HepG2 (cell line): ENCODE measurements at places on chromosomes 3 and 15. TPM values are rescaled to one million over a fixed set of nuclear protein-coding genes. Genes with fewer than 3 reads are reported as not detected.

GRCh38 chr15:27043770-27044169 is 72.8 kb downstream of the GABRG3 start:
- H3K36me3 ChIP-seq: no peaks in the 10 kb centered on the region
- no peak for DNase-seq
- H3K27me3 ChIP-seq: peaks cover 17% of the 10 kb centered on the region; the same call in 1 of the 3 replicates
- no peaks in the 10 kb centered on the region for H3K4me1 ChIP-seq
- no peak overlapping the region for H3K27ac ChIP-seq

- no peak for DNase-seq
- no peaks in the 10 kb centered on the region for H3K36me3 ChIP-seq
- H3K4me3 ChIP-seq: no peak overlapping the region
These were observed 53.6 kb upstream of the BCL6 start for GRCh38 chr3:187798531-187799530.

The C15orf39 gene
- 13.5 and 17.5 TPM in 2 replicates for total RNA-seq

- H3K4me3 ChIP-seq: no peak overlapping the region
- H3K27ac ChIP-seq: no peak overlapping the region
- H3K27me3 ChIP-seq: peaks cover 9% of the 10 kb centered on the region
These were observed 8.8 kb upstream of the FAM107A start for GRCh38 chr3:58585994-58586393.

DNA sequence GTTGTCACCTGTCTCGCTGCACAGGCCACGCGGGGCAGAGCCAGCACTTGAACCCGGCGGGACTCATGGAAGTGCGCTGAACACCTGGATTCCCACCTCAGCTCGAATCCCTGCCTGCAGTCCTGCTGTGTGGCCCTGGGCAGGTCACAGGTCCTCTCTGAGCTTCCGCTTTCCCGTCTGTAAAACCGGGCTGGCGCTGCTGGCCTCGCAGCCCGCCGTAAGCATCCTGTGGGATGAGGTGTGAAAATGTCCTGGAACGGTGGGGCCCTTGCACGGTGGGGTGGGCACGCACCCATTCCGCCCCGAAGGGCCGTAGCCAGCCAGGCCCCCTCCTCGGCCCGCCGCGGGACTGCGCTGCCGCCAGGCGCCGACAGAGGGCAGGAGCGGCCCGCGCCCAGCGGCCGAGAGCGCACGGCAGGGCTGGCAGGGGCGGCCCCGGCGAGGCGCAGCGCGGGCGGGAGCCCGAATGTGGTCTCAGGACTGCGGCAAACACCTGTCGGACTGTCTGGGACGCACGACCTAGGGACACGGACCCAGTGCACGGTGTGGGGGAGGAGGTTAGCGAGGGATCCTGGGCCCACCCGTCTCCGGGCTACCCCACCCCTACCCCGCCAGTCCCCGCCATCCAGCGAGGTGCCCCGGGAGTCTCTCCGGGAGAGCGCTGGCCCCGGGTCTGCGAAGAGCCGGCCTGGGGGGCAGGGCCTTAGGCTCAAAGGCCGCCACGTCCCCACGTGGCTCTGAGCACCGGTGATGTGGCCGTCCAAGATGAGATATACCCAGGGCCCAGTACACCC is 40.4 kb downstream of the DNAJB8 start:
- H3K4me1 ChIP-seq: peaks cover 21% of the 10 kb centered on the region
- H3K27me3 ChIP-seq: peaks cover 9% of the 10 kb centered on the region
- no peaks in the 10 kb centered on the region for H3K36me3 ChIP-seq
- H3K27ac ChIP-seq: no peak overlapping the region
- peak overlapping the region; percentile 65; the same call in 1 of the 2 replicates for H3K4me3 ChIP-seq

DNA sequence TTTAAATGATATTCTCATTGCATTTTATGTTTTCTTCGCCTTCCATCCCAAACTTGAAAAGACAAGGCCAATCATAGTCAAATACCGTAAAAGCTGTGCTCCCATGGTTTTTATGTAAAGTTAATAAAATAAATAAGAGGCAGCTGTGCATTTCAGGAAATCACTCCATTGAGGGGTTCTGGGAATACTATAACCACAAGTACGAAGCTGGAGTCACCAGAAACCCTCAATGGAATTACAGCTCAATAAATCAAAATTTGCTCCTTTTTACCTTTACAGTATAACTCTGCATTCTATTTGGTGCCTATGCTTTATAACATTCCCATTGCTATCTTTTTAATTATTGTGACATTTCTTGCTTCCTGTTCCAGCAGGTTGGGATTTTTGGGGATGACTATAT is 77.2 kb downstream of the C3orf38 start:
- peaks cover 8% of the 10 kb centered on the region for H3K4me1 ChIP-seq
- no peak overlapping the region for H3K27ac ChIP-seq
- no peak overlapping the region for H3K4me3 ChIP-seq
- no peak for DNase-seq
- H3K36me3 ChIP-seq: no peaks in the 10 kb centered on the region
- no peaks in the 10 kb centered on the region for H3K27me3 ChIP-seq

The SLC12A1 gene
- total RNA-seq: not detected in 2 replicates

DNA sequence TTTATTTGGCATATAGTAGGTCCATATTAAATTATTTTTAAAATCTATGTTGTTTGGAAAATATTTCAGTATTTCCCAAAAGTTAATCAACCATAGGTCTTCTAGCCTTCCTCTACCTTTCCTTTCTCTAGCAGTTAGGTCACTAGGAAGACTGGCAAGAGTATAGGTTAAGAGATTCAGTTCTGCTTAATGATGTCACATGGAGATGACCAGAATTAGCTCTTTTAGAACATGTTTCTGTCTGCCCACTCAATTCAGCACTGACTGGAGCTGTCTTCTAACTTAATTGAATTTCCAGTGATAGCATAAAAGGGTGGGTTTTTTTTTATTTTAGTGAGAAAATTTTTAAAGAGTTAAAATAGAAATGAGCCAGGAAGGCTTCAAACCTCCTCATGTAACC is 23.8 kb upstream of the ZBED2 start:
- no peak for DNase-seq
- no peak overlapping the region for H3K27ac ChIP-seq
- no peaks in the 10 kb centered on the region for H3K4me1 ChIP-seq
- H3K4me3 ChIP-seq: no peak overlapping the region

The CXCR6 gene
- not detected in 2 replicates for total RNA-seq

GRCh38 chr3:64621726-64622395 is 65.9 kb downstream of the ADAMTS9 start:
- H3K36me3 ChIP-seq: no peaks in the 10 kb centered on the region
- no peak overlapping the region for H3K27ac ChIP-seq
- H3K27me3 ChIP-seq: no peaks in the 10 kb centered on the region; the same call in 1 of the 2 replicates
- no peak for DNase-seq
- no peak overlapping the region for H3K4me3 ChIP-seq
- no peaks in the 10 kb centered on the region for H3K4me1 ChIP-seq

The PKM gene
- total RNA-seq: 488 and 574 TPM in 2 replicates

The TERB2 gene
- total RNA-seq: not detected in 2 replicates

GRCh38 chr15:62141643-62142588 is 23.2 kb downstream of the C2CD4B start:
- H3K27me3 ChIP-seq: no peaks in the 10 kb centered on the region
- H3K4me1 ChIP-seq: no peaks in the 10 kb centered on the region
- no peak overlapping the region for H3K4me3 ChIP-seq
- no peak overlapping the region for H3K27ac ChIP-seq

GRCh38 chr3:127002195-127003174 is 19.6 kb downstream of the PLXNA1 start:
- H3K4me3 ChIP-seq: no peak overlapping the region
- H3K4me1 ChIP-seq: no peaks in the 10 kb centered on the region
- 0 out of 3 replicates have a peak, but pooled peaks cover 4% of the 10 kb centered on the region for H3K36me3 ChIP-seq

The CATSPER2 gene
- total RNA-seq: 0.53 and 0.66 TPM in 2 replicates

DNA sequence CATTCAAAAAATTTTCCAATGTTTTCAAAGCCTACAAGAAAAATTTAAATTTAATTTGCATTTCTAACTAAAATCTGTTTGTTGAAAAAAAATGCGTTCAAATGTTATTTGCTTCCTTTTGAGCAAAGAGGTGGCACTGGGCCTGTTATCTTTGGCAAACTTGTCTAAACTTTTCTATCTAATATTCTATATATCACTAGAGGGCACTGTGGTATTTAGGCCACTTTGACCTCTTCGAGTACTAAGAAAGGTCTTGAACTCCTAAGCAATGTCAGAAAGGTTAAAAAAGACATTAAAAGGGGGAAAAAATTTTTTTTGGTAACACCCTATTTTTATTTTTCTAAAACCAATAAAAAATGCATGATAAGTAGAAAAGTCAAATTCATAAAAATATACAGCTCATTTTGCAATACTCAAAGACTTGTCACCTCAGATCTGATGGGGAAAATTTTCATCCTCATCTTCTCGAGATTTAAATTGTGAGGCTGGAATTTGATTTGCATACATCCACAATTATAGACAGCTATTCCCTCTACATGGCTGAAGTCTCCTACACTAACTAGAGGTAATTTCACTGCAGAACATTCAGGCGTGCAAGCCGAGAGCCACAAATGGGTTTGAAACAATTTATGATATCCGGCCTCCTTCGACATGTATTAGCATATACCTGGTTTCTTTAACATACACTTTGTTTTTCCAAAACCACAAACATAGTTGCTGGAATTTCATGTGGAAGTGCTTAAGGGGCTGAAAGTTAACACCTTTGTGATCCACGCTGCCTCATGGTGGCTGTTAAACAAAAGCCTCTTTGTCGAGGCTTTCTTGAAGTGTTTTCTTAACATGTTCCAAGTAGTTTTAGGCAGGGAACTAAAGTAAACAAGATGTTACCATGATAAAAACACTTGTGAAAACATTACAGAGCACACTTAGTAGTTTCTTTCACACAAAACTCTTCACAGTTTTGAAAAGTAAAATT is 576.4 kb downstream of the FOXP1 start:
- peaks cover 21% of the 10 kb centered on the region for H3K36me3 ChIP-seq
- peak; percentile 20 for DNase-seq
- no peak overlapping the region for H3K4me3 ChIP-seq
- no peaks in the 10 kb centered on the region for H3K27me3 ChIP-seq
- no peak overlapping the region for H3K27ac ChIP-seq

DNA sequence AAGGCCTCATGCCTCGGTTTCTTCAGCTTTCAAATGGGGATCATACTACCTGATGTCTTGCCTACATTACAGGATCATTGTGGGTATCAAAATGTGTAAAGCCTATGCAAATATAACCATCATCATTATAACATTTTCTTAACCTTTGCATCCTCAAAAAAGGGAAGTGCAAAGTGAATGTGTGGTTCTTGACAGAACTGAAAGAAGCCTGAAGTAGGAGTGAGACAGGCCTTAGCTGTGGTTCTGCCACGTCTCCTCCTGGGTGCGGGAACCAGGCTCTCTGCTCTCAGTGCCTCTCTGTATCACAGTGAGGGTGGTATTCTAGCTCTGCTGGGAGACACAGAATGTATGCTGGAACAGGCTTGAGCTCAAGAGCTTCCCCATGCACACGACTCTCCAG is 316.9 kb upstream of the ICE2 start:
- H3K27ac ChIP-seq: no peak overlapping the region
- no peak for DNase-seq
- H3K27me3 ChIP-seq: no peaks in the 10 kb centered on the region
- H3K4me1 ChIP-seq: peaks cover 26% of the 10 kb centered on the region
- H3K4me3 ChIP-seq: no peak overlapping the region

The FBN1 gene
- 1.7 and 3.0 TPM in 2 replicates for total RNA-seq

- H3K4me1 ChIP-seq: peaks cover 84% of the 10 kb centered on the region
- DNase-seq: no peak
- no peak overlapping the region for H3K4me3 ChIP-seq
- H3K27me3 ChIP-seq: no peaks in the 10 kb centered on the region
- no peak overlapping the region for H3K27ac ChIP-seq
These were observed 451.9 kb downstream of the FOXP1 start for GRCh38 chr3:71131375-71132314.

- H3K4me3 ChIP-seq: no peak overlapping the region
- no peak overlapping the region for H3K27ac ChIP-seq
- no peak for DNase-seq
- H3K27me3 ChIP-seq: no peaks in the 10 kb centered on the region
These were observed 123.9 kb upstream of the AGBL1 start for GRCh38 chr15:85955501-85956391.

The ARL14 gene
- total RNA-seq: 0.11 TPM in 1 of 2 replicates, not detected in the other
